ENCODE measurements at places on chromosomes 2 and 18.

- no peak for DNase-seq
These were observed 39.4 kb downstream of the CPO start for GRCh38 chr2:206978746-206979145.

DNA sequence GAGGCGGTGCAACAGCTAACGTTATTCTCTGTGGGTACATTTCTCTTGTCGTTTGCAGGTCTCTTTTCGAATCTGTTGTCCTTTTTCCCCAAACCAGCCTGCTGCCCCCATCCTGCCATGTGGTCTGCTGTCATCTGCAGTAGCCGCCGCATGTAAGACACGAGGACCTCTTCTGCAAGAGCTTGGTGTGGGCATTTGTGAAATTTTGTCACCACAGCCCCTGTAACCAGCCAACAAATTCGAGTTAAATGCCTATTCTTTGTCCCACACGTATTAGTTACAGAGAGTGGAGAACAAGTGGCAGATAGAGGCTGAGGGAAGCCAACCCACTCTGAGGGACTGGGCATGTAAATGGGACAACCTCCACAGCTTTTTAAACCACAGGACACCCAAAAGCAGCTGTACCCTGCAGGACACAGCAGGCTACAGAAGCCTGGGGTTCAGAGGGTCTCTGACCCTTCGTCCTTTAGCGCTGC is 35.0 kb downstream of the ITGA6 start:
- no peak for DNase-seq

- no peak for DNase-seq
These were observed 432.1 kb downstream of the LPIN1 start for GRCh38 chr2:12178289-12179080.

- no peak for DNase-seq
These were observed 5.5 kb upstream of the NEMP2 start for GRCh38 chr2:190540048-190540447.

DNA sequence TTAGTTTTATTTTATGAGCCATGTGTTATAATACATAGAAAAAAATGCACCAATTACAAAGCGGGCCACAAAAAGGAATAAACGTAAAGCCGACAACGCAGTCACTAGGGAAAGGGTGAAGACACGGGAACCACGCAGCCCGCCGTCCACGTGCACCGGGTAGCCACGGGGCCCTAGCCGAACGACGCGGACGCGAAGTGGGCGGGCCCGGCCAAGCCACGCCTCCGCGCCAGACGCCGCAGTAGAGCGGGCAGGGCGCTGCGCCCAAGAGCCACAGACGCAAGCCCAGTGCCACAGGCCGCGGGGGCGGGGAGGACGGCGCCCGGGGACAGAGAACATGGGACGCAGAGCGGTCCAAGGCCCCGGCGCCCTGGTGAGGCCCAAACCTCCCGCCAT is at the start of gene DUSP28:
Gene DUSP28 (plus strand): TSS at position 274 of the 396 bp plus-strand sequence. CDS start 328 bp downstream, outside the sequence.
- peak; percentile 78 for DNase-seq

GRCh38 chr2:8927510-8928455 is 75.7 kb downstream of the MBOAT2 start:
- DNase-seq = no peak
